Heart right ventricle (tissue), 16 donors: ENCODE measurements at places on chromosomes 2 and 18. TPM values are rescaled to one million over a fixed set of nuclear protein-coding genes. Genes with fewer than 3 reads are reported as not detected.

- no peak for DNase-seq
These were observed 1.3 kb upstream of the KCMF1 start for GRCh38 chr2:84969511-84970209.

GRCh38 chr2:126863336-126864015, 35.2 kb upstream of the TEX51 start:
- DNase-seq = no peak

- DNase-seq = no peak
These were observed 52.0 kb upstream of the RTN4 start for GRCh38 chr2:55102056-55102812.

DNA sequence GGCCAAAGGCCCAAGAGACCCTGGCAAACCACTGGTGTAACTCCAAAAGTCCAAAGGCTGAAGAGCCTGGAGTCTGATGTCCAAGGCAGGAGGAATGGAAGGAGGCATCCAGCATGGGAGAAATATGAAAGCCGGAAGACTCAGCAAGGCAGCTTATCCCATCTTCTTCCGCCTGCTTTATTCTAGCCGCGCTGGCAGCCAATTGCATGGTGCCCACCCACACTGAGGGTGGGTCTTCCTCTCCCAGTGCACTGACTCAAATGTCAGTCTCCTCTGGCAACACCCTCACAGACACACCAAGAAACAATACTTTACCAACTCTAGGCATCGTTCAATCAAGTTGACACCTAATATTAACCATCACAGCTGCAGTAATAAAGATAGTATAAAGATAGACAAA, 34.1 kb downstream of the MAPK4 start:
- no peak for DNase-seq

GRCh38 chr2:195711478-195711877, 54.5 kb downstream of the SLC39A10 start:
- no peak for DNase-seq

The SUCLG1 gene
- total RNA-seq = 286 TPM

DNA sequence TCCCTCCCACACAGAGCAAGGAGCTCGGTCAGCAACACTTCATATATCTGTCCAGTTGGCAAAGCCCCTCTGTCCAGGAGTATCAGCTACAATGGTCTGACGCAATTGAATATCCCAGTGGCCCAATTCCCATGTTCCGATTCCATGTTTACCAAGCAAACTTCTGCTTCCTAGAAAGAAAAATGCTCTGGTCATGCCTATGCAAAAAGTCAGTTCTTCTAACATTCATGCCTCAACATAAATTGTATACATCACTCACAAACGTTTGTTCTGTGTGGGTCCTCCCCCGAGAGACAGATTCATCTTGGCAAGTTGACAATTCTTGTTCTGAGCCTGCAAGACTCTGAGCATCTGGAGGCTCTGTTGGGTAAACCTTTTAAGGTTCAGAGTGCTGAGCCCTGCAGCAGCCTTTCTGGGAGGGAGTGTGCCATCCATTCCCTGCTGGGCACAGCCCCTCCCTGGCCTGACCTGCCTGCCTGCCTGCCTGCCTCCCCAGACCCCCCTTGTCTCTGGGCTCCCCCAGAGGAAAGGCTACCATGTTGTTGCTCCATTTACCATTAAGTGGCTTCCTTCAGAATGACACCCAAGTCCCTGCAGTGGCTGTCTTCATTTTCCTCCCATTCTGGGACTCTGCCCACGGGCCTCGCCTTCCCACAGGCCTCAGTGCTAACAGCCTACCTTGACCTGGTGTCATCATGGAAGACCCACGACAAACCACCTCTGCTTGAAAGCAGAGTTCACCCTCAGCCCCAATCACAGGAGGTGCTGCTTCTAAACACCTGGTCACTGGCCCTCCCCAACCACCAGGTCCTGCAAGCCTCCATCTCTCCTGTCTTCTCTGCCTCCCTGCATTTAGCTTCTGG, 37.6 kb upstream of the TAF1B start:
- DNase-seq = no peak

DNA sequence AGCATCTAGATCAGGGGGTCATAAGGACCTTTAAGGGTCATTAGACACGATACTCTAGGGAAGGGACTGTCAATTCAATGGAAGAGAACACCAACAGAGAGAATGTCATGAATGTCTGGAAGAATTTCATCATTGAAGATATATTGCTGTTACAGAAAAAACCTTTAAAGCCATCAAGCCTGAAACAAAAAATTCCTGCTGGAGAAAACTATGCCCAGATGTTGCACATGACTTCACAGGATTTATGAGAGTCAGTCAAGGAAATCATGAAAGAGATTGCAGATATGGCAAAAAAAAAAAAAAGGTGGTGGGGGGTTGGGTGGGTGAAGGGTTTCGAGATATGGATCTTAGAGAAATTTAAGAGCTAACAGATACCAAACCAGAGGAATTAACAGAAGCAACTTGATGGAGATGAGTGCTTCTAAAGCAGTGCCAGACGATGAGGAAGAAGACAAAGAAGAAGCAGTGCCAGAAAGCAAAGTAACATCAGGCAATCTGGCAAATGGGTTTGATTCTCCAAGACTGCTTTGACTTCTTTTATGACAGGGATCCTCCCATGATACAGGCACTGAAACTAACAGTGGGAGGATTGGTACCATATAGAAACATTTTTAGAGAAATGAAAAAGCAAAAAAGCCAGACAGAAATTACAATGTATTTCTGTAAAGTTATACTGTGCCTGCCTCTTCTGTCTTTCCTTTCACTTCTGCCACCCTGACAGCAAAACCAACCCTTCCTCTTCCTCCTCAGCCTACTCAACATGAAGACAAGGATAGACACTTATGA, 28.5 kb downstream of the MAP4K3 start:
- no peak for DNase-seq

DNA sequence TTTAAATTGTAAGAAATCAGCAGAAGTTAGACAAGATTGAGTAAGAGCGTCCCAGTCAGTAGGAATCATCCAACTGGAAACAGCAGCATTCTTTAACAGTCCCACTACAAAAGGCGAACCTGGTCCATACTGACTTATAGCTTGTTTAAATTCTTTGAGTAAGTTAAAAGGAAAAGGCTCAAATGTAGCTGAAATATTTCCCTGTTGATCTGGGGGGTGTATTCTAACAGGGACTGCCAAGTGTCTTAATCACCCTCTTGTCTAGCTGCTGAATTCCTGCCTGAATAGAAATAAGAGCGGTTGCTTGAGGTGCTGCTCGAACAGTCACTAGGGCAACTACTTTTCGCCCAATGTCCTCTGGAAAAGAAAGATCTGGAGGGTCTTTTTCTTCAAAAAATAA, 56.4 kb upstream of the FMNL2 start:
- no peak for DNase-seq

GRCh38 chr2:11842336-11842735, 95.9 kb downstream of the LPIN1 start:
- DNase-seq = no peak

GRCh38 chr18:48446582-48447225, 37.5 kb upstream of the ZBTB7C start:
- DNase-seq = peak; percentile 87

GRCh38 chr2:44218771-44219170, 50.1 kb downstream of the PPM1B start:
- no peak for DNase-seq

GRCh38 chr2:45102141-45102540, 92.9 kb upstream of the SIX2 start:
- no peak for DNase-seq

The TUBB8B gene
- total RNA-seq = not detected

- DNase-seq = no peak
These were observed 170.0 kb upstream of the EPAS1 start for GRCh38 chr2:46127176-46127575.
